ENCODE measurements at places on chromosomes 1 and 21. TPM values are rescaled to one million over a fixed set of nuclear protein-coding genes. Genes with fewer than 3 reads are reported as not detected.

- H3K27ac ChIP-seq: no peak overlapping the region
- no peak overlapping the region for H3K4me3 ChIP-seq
- H3K4me1 ChIP-seq: peaks cover 23% of the 10 kb centered on the region
- H3K27me3 ChIP-seq: no peaks in the 10 kb centered on the region
- no peak for DNase-seq
These were observed 9.4 kb upstream of the NHLH1 start for GRCh38 chr1:160357286-160358002.

USH2A gene
- 0.12 TPM for polyA plus RNA-seq

DNA sequence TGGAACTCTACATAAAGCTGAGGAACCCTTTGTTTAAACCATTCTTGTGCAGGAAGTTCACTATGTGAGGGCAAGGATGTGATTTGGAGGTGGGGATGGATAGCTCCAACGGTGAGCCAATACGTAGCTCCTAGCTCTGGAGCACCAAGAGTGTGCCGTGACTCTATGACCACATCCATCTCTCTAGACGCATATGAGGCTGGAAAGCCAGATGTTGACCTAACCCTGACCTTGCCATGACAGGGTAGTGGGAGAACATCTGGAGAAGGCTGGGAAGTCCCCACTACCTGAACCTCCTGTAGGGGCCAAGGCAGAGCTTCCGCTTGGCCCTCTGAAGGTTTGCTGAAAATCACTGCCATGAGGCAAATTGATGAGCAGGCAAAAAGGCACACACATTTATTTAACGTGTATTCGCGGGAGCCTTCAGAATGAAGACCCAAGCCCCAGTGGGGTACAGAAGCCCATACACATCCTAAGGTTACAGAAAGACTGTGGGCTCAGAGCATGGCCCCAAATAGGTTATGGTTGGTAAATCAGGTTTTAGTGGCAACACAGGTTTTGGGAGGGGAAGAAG lies 43.4 kb downstream of the EIF2D start:
- H3K4me1 ChIP-seq: peaks cover 37% of the 10 kb centered on the region
- H3K36me3 ChIP-seq: no peaks in the 10 kb centered on the region
- no peak overlapping the region for H3K4me3 ChIP-seq
- DNase-seq: no peak

DNA sequence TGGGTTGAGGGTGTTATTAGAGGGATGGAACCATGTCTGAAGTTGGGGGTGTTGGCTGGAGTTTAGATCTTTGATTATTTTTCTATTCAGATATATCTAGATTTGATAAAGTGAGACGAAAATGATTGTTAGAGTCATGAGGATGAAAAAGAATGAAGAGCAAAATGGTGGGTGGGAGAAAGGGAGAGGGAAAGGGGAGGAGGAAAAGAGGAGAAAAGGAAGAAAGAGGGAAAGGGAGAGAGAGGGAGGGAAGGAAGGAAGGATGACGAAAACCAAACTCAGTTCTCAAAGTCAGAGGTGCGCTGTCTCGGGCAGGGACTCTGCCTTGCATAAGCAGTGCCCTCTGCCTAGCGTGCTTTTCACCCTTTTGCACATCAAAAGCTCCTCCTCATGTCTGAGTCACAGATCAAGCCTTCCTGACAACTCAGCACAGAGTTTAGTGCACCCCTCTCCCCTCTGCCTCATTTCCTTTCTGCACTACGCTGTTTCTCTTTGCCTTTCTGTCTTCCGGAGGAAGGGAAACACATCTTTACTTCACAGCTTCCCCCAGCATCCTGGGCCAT lies 225.8 kb upstream of the PROX1 start:
- DNase-seq: no peak
- peaks cover 2% of the 10 kb centered on the region for H3K27me3 ChIP-seq
- H3K4me1 ChIP-seq: peaks cover 7% of the 10 kb centered on the region
- H3K27ac ChIP-seq: no peak overlapping the region

- no peak for DNase-seq
- no peak overlapping the region for H3K27ac ChIP-seq
- no peak overlapping the region for H3K4me3 ChIP-seq
- no peaks in the 10 kb centered on the region for H3K36me3 ChIP-seq
- H3K27me3 ChIP-seq: peaks cover 49% of the 10 kb centered on the region
- H3K4me1 ChIP-seq: peaks cover 18% of the 10 kb centered on the region
These were observed 258.6 kb downstream of the GRIK3 start for GRCh38 chr1:36775716-36776115.
